ENCODE measurements at places on chromosomes 2 and 18.

DNA sequence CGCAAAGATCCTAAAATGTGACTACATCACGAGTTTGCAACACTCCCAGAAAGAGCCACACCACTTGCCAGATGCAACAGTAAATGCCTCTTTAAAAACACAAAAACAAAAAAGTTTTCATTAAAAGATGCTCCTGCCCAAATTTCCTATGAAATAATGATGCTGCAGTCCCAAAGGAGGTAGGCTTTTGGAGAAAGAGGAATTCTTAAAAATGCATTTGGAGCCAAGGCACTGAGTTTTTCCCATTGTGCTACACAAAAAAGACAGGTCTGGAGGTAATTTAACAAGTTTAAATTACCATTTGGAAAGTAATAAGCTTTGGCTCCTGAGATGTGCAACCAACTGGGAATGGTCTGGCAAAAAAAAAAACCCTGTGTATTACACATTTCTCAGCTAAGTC lies 145.0 kb downstream of the PID1 start:
- DNase-seq: no peak

- no peak for DNase-seq
These were observed 228.2 kb downstream of the HAUS1 start for GRCh38 chr18:46332286-46332801.

- DNase-seq: peak; percentile 16
These were observed 2.4 kb upstream of the ADCYAP1 start for GRCh38 chr18:902229-902628.

GRCh38 chr2:159484532-159484931 lies 131.8 kb downstream of the BAZ2B start:
- DNase-seq: no peak

- peak; percentile 80 for DNase-seq
These were observed 1.6 kb upstream of the NFE2L2 start for GRCh38 chr2:177265824-177266817.

Data from NB4 (cell line).